ENCODE measurements at places on chromosomes 2 and 18. TPM values are rescaled to one million over a fixed set of nuclear protein-coding genes. Genes with fewer than 3 reads are reported as not detected.

ALPG gene
- not detected for polyA plus RNA-seq

EGR4 gene
- polyA plus RNA-seq, result not detected

C2orf66 gene
- polyA plus RNA-seq, result 0.07 TPM

AAK1 gene
- polyA plus RNA-seq, result 4.4 TPM

MRPS5 gene
- 52.9 TPM for polyA plus RNA-seq

EFR3B gene
- 0.12 TPM for polyA plus RNA-seq

LYPD6 gene
- polyA plus RNA-seq, result 0.51 TPM

CAVIN2 gene
- 6.5 TPM for polyA plus RNA-seq

TMEM37 gene
- polyA plus RNA-seq, result 4.0 TPM

MRPL19 gene
- polyA plus RNA-seq, result 18.8 TPM

INHBB gene
- 0.51 TPM for polyA plus RNA-seq

HOXD13 gene
- polyA plus RNA-seq, result not detected

THSD7B gene
- 0.22 TPM for polyA plus RNA-seq

FOXD4L1 gene
- 0.22 TPM for polyA plus RNA-seq

Data from esophagus (tissue), 2 donors.